ELF-1 (cell line): ENCODE measurements at places on chromosomes 13 and 19.

DNA sequence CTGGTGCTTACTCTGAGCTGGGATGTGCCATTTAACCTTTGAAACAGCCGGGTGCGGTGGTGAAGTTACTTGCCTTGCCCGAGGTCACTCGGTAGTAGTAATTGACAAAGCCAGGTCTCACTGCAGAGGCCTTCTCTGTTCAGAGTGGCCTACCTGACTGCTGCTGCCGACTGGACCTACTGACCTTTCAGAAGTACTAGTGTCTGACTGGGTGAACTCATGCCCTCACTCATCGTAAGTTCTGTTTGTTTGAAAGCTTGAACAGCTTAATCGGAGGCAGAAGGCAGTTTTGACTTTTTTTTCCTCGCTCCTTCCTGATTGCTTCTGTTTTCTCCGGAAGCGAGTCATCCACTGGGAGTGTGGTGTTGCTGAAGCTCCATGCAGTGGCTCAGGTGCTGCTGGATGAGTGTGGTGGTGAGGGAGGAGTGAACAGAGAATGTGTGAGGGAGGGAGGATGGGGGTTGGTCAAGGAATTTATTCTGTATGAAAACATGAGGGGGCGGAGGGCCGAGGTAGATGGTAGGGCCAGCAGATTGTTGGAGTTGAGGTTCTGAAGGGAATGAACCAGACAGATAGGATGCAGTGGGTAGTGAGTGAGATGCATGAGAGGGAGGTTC lies 2.7 kb downstream of the SPINT2 start:
- DNase-seq = peak; percentile 44

DNA sequence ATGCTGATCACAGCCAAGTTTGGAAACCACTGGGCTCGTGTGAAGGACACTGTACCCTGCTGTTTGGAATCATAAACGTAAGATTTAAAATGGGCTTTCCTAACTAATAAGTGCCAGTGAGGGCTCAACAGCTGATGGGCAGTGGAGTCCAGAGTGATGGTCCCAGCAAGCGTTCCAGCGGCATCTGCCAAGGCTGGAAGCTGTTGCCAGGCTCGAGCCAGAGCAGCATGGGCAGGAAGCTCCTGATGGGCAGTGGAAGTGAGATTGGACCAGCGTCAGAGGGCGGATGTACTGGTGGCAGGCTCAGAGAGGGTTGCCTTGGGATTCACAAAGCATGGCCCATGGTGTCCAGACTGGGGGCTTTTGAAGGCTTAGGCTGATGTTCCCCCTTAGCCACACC lies 30.2 kb downstream of the COL4A2 start:
- no peak for DNase-seq

GRCh38 chr19:17830567-17831418 lies 9.5 kb upstream of the INSL3 start:
- peak; percentile 92 for DNase-seq

DNA sequence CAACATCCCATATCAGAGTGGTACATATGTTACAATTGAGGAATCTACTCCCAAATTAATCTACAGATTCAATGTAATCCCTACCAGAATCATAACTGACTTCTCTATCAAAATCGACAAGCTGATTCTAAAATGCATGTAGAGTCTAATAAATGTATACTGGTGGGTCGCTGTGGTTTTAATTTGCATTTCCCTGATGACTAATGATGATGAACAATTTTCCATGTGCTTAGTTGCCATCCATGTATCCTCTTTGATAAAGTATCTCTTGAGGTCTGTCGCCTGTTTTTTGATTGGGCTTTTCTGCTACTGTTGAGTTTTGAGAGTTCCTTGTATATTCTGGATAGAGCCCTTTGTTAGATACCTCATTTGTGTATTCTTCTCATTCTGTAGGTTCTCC lies 43.8 kb downstream of the KLF12 start:
- no peak for DNase-seq

GRCh38 chr13:95258098-95258497 lies 43.2 kb downstream of the ABCC4 start:
- DNase-seq = no peak
